IMR-90 (cell line): ENCODE measurements at places on chromosomes 13 and 19.

DNA sequence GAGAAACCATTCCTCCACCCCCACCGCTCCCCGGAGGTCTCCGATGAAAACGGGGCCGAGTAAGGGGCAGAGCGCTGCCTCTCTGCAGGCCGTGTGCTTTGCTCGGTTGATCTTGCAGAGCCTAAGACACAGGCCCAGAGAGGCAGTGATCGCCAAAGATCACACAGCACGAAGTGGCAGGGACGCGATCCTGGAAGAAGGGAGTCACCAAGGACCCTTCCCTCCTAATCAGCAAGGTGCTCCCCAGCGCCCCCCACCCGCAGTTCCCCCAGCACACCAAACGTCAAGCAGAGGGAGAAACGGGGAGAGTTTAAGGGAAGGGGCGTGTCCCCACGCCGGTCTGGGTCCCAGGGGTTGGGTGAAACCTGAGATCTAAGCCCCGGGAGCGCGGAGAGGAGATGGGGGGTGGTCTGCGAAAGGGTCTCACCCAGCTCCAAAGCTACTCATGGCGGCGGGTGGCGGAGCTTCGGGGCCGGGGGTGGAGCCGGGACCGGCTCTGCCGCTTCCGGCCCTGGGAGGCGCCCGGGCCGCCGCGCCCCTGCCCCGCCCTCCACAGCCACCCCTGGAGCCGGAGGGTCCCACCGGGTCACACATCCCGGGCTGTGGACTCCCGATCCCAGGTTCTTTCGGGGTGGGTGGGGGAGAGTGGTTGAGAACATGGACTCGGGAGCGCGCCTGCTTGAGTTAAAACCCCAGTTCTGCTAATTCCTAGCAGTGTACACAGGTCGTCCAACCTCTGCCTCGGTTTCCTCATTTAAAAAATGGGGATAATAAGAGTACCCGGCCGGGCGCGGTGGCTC lies at the start of gene EML2:
Gene EML2, minus strand, starts transcription at position 468 of the 800 bp plus-strand sequence. Its CDS starts 21 bp downstream, at position 447.
- no peak for DNase-seq

DNA sequence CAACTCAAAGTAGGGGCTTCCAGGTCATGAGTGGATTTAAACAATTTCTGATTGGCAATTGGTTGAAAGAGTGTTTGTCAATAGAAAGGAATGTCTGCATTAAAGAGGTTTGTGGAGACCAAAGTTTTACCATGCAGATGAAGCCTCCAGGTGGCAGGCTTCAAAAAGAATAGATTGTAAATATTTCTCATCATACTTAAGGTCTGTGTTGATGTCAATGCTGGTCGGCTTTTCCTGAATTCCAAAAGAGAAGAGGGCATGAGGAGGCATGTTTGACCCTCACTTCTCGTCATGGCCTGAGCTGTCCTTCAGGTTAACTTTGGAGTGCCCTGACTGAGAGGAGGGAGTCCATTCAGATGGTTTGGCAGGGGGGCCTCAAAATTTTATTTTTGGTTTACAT lies 125.4 kb upstream of the RFC3 start:
- DNase-seq = no peak

DNA sequence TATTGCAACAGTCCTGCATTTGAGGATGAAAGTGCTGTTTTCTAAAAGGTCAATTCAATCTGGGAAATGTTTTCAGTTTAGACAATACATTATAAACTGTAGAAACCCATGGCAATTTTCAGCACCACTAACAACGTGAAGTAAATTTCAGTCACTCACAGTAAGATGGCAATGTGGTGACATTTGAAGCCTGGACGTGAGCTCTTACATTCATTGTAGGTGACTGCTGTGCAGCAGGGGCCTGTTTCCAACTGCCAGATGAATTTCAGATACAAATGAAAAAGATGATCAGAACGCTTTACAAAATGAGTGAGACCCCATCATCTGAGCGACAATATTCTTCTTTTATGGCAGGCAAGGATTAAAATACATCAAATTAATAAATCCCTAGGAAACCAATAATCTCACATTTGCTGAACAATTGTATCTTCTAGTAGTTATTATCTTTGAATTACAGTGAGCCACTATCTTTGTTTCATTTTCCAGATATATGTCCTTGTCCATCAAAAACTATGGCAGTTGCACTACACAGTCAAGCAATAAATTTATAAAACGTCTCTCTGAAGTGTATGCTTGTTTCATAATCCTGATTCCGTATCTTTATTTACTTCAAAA lies 1816.8 kb downstream of the OLFM4 start:
- no peak for DNase-seq

- no peak for DNase-seq
Observed at GRCh38 chr13:100305398-100305797, 216.5 kb downstream of the PCCA start.

- DNase-seq = no peak
Observed at GRCh38 chr19:7492142-7492541, 3.3 kb upstream of the PEX11G start.

- no peak for DNase-seq
Observed at GRCh38 chr13:38905081-38905480, 85.5 kb downstream of the STOML3 start.

DNA sequence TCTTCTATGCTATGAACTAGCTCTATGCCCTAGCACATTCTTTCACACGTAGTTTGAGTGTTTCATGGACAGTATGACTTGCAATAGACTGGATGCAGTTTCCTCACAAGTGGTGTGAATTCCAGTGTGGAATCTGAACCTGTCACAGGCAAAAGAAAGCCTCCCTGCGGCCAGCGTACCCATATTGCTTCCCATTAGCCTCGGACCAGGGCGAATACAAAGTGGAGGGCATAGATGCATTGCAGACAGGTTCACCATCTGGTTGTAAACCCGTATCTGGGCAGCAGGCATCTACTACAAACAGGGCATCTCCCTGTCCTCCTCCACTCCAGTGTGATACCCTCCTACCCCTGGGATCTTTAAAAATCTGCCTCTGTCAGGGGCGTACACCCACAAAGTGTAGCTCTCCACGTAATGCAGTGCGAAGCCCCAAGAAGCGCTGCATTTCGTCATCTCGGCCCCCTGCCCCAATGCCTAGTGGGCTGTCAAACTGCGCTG lies 1.4 kb upstream of the CIC start:
- no peak for DNase-seq

GRCh38 chr19:2962018-2962670 lies 15.2 kb upstream of the TLE6 start:
- DNase-seq = peak; percentile 89

GRCh38 chr19:48413879-48414587 lies 20.6 kb downstream of the GRIN2D start:
- DNase-seq = peak; percentile 43

GRCh38 chr13:78030341-78030896 lies 111.8 kb upstream of the EDNRB start:
- no peak for DNase-seq

GRCh38 chr13:107866941-107867623 lies 348.3 kb downstream of the LIG4 start:
- DNase-seq = peak; percentile 66

DNA sequence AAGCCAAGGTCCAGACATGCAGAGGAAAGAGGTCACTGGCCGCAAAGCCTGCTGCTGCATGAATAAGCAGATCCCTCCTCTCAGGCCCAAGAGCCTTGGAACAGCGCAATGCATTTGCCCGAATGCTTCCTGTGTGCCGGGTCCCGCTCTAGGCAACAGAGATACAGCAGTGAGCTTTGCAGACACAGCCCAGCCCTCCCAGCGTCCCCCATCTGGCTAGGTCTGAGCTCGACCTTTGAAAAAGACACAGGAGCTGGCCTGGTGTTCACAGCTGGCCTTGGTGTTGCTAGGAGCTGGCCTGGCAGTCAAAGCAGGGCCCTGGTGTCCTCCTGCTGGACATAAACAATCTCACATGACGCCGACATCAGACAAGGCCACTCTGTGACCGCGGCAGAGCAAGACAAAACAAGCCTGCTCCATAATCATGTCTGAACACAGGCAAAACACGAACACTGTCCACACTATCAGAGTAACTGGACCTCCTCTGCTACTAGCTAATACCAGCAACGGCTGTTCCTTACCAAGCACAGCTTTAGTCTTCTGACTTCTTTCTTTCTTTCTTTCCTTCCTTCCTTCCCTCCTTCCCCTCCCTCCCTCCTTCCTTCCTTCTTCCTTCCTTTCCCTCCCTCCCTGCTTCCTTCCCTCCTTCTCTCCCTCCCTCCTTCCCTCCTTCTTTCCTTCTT lies 5.7 kb upstream of the PEX11G start:
- DNase-seq = no peak

DNA sequence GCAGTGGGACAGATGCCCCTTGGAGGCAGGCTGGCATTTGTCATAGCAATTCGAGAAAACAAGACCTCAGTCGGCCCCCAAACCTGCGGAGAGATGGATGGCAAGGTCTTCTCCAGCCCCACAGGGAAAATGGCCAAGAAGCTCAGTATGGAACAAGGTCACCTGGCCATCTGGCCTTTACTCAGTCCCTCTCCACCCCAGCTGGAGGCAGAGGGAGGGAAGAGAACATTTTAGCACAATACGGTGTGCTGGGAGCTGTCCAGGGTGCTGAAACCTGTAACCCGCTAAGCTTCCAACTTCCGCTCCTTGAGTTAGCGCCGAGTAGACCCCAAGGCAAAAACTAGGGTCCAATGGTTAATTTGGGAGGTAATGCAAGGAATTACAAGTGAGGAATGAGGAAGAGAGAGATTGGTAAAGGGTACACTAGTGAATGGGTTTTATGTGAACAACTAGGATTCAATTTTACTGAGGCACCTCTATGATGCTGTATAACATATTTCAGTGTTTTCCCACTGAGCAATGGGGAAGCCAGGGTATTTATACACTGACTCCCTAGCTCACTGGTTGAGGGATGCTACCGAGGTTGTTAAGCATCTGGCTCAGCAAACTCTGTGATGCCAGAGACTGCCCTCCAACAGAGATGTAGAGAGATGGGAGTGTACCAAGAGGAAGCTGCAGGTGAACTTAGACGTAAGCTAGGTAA lies 64.3 kb downstream of the CACNA1A start:
- peak; percentile 51 for DNase-seq

DNA sequence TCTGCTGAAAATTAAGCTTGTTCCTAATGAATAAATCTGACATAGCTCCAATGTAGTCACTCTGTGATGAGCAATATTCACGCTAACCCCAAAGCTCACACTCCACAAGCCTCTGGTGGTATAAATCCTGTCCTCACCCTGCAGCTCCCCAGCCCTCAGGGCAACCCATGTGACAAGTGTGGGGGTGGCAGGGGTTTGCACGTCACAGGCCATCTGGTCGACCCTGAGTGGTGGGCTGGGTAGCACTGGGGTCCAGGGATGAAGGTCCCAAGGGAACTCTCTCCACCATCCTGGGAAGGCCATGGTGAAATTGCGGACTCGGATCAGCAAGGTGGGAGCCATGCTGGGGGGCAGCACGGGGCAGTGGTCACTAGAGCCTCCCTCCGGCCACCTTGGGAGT lies 100.0 kb upstream of the SOX1 start:
- no peak for DNase-seq

- DNase-seq = no peak
Observed at GRCh38 chr19:1657746-1658145, 5.3 kb upstream of the TCF3 start.

DNA sequence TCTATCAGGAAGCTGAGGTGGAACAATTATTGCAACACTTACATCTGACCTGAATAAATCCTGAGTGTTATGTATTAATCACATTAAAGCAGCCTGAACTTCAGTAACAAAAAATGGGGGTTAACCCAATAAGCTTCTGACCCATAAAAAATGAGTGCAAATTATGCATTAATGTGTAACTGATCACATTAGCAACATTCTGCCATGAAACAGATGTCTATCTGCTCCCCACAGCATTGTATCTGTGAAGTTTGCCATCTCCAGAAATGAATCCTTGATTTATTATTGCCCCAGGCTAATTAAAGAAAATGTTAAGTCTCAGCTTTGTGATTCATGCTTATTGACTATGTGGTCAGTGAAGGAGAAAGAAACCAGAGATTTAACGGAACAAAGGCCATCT lies 304.9 kb downstream of the PCDH20 start:
- DNase-seq = no peak

DNA sequence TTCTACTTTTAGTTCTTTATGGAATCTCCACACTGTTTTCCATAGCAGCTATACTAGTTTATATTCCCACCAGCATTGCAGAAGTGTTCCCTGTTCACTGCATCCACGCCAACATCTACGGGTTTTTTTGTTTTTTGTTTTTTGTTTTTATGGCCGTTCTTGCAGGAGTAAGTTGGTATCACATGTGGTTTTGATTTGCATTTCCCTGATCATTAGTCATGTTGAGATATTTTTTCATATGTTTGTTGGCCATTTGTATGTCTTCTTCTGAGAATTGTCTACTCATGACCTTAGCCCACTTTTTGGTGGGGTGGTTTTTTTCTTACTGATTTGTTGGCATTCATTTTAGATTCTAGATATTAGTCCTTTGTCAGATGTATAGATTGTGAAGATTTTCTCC lies 89.7 kb downstream of the FRY start:
- DNase-seq = no peak

DNA sequence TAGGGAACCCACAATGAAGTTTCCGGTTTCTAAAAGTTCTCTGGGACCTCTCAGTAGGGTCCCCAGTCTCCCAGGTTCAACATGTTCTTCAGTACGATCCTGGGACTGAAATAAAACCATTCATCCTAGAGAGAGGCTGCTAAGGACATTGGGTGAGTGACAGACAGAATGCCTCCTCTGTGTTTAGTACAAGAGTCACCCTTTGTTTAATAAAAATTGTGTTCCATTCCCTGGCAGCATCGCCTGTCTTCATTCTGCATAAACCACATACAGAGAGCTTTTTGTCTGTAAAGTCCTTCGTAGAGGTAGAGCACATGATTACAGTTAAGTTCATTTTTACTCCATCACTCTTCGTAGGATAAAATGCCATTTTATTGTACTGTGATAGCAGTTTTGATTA lies 95.3 kb upstream of the GPR12 start:
- no peak for DNase-seq

- peak; percentile 68 for DNase-seq
Observed at GRCh38 chr13:75357576-75358289, 124.2 kb downstream of the TBC1D4 start.

GRCh38 chr19:32202244-32202643 lies 143.2 kb upstream of the ZNF507 start:
- no peak for DNase-seq

GRCh38 chr13:106337096-106337850 lies 198.2 kb downstream of the EFNB2 start:
- peak; percentile 75 for DNase-seq

- DNase-seq = no peak
Observed at GRCh38 chr13:70964874-70965273, 856.6 kb upstream of the KLHL1 start.

GRCh38 chr19:1658150-1659083 lies 6.0 kb upstream of the TCF3 start:
- DNase-seq = no peak

DNA sequence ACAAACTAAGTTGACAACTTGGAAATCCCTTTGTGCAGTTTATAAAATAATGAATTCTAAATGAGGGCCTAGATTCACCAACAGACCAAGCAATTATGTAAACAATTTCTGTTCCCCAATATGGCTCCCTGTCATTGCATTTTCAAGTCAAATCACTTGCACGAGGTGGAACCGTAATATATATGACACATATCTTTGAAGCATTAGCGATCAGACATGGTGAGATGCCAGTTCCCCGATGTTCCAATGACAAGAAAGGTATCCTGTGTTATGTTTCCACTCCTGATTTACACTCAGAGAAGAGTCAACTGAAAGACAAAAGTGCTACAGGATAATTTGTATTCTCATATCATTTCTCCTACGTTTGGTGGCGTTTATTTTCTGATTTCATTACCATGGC lies 108.5 kb upstream of the TDRD3 start:
- no peak for DNase-seq
